DMS 273 treated with DMSO at 0.1 percent for 48 hours (cell line): ENCODE measurements at places on chromosomes 12 and 14.

- no peak for DNase-seq
Observed at GRCh38 chr12:125100551-125101434, 35.6 kb downstream of the AACS start.

- DNase-seq = no peak
Observed at GRCh38 chr12:28540324-28540714, 350.1 kb downstream of the CCDC91 start.

GRCh38 chr12:112939761-112940381, 1.6 kb downstream of the OAS3 start:
- no peak for DNase-seq

GRCh38 chr14:50943261-50943942, 881 bp downstream of the PYGL start:
- no peak for DNase-seq

GRCh38 chr12:66538970-66539369, 139.9 kb downstream of the GRIP1 start:
- DNase-seq = no peak

- DNase-seq = peak; percentile 15
Observed at GRCh38 chr12:80187660-80188090, 88.3 kb downstream of the OTOGL start.

GRCh38 chr12:118082161-118082560, 21.2 kb upstream of the WSB2 start:
- no peak for DNase-seq

GRCh38 chr14:23327947-23328744, 6.9 kb downstream of the PABPN1 start:
- DNase-seq = peak; percentile 56

GRCh38 chr12:10211101-10211939, 1.4 kb upstream of the GABARAPL1 start:
- no peak for DNase-seq

DNA sequence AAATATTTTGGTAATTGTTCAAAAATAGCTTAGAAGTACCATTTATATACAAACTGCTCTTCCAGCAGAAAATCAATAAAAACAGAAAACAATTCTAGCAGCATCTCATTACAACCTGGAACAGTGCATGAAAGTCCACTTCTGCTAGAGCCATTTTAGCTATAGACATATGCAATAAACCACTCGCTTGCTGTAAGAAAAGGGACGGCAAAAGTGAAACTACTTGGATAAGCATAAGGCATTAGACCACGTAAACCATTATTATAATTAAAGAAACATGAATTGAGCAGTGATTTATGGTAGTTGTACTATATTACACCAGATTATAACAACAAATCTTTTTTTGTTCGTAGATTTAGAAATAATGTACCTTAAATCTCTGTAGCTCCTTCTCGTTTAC, 48.7 kb downstream of the LRIG3 start:
- no peak for DNase-seq

DNA sequence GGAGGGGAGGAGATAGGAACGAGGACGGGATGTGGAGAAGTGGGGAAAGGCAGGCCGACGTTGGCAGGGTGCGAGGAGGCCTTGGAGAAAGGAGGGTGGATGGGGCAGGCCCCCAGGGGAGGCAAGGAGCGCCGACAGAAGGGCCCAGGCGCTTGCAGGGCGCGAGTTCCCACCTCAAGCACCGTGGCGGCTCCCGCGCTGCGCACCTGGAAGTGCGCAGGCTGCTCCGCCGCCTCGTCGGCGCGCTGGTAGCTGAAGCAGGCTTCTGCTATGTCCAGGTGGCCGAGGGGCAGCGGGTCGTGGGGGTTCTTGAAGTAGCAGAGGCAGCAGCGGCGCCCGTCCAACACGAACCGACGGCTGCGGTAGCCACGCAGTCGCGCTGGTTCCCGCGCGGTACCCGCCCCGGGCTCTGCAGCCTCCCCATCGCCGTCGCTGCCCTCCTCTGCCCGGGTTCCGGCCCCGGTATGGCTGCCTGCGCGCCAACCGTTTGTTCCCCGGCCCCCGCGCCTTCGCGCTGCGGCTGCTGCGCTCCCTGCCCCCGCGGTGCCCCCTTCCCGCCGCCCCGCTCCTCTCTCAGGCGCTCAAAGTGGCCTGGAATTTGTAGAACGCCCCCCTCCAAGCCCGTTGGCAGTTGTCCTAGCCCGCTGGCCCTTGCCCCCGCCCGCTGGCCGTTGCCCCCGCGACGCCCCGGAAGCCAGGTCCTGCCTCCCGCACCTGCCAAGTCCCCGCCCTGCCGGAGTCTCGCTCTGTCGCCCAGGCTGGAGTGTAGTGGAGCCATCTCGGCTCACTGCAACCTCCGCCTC, 1.1 kb upstream of the ACTR6 start:
- no peak for DNase-seq

DNA sequence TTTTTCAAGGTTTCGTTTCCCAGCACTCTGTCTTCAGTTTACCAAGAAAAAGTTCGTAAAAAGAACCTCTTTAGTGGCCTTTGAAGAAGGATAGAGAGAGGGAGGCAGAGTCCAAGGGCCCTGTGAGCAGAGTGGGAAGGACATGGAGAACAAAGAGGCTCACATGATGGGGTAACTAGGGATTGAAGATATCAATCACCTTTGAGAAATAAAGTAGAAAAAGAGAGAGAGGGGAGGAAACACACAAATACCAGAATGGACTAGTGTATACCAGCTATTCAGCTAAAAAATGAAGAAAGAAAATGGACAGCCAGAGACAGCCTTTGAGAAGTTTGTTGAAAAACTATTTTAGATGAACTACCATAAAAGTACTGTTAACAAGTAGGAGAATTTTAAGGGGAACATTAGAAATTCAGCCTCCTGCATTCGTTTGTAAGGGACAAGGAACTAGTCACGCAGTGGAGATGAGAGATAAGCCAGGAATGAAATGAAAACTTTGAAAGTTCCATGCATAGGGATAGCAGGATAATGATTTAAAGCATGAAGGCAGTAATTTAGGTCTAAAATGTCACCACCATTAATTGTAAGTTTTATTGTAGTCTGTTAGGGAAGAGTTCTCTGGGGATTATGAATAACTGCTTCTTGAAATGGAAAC, 82.1 kb downstream of the SPTSSA start:
- no peak for DNase-seq

GRCh38 chr12:109250523-109250922, 58.6 kb downstream of the FOXN4 start:
- DNase-seq = no peak

DNA sequence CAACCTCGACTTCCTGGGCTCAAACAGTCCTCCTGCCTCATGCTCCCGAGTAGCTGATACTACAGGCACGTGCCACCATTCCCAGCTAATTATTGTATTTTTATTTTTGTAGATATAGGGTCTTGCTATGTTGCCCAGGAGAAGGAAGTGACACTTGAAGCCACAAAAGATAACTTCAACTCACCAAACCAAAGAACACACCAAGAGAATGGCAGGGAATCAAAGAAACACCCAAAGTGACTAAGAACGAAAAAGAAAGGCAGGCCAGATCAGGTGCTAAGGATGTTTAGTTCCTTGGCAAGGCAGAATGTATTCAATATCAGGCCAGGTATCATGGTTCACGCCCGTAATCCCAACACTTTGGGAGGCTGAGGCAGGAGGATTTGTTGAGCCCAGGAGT, 10.1 kb upstream of the TPCN1 start:
- no peak for DNase-seq
